ENCODE measurements at places on chromosomes 11 and 22.

GRCh38 chr11:108983636-108984420 is 319.0 kb downstream of the DDX10 start:
- DNase-seq: no peak

DNA sequence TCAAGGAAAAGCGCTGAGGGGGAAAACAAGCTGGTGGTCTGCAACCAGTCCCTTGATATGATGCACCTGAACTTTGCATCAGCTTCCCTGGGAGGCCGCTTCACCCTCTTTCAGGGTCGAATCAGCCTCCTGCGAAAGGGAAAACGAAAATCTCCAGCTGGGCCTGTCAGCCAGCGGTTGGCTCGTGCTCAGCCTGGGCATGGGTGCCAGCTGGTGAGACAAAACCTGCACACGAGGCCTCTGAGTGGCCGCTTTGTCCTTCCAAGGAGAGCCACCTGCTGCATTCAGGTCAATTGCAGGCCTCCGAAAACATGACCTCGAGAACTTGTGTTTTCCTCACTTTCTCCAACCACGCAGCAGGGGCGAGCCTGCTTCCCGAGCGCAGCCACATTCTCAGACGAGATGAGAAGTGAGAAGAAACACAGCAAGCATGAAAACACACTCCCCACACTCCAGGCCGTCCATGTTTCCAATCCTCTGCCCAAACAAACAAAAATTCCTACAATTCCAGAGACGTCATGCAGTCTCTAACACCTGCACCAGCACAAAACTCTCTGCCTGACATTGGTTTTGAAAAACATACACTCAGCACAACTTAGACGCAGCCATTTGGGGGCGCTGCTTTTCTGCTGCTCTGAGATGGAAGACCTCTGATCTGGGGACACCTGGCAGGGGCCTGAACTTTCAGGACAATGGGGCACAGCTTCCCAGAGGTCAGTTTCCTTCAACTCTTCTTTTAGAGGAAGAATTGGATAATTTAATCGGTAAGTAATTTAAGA is 77.1 kb downstream of the DHCR7 start:
- no peak for DNase-seq

DNA sequence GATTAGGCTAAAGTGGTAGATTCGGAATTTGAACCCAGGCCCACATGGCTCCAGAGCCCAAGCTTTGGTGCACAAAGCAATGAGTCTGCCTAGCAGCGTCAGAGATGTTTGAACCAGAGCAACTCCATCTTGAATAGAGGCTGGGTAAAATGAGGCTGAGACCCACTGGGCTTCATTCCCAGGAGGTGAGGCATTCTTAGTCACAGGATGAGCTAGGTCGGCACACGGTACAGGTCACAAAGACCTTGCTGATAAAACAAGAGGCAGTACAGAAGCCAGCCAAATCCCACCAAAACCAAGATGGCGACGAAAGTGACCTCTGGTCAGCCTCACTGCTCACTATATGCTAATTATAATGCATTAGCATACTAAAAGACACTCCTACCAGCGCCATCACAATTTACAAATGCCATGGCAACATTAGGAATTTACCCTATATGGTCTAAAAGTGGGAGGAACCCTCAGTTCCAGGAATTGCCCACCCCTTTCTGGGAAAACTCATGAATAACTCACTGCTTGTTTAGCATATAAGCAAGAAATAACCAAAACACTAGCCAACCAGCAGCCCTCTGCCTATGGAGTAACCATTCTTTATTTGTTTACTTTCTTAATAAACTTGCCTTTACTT is 40.3 kb upstream of the DAGLA start:
- DNase-seq: no peak

DNA sequence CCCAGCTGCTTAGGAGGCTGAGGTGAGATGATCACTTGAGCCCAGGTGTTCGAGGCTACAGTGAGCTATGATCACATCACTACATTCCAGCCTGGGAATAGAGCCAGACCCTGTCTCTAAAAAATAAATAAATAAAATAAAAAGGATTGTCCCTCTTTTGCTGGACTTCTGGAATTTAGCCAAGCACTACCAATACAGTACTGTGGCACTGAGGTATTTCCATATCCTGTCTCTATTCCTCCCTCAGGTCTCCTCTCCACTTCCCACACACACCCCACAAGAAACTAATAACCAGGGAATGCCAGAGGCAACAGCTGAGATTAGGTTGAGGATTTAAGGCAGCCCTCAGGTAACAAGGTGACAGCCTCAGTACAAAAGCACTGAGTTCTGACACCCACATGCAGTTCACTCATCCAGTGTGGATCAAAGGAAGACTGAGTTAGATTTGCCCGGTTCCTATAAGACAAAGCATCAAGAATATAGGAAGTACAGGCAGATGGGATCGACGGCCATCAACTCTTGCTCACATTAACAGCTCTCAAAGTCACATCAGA is 4.5 kb upstream of the PPP2R1B start:
- DNase-seq: no peak

GRCh38 chr11:132444911-132445310 is 1074.5 kb downstream of the NTM start:
- no peak for DNase-seq

DNA sequence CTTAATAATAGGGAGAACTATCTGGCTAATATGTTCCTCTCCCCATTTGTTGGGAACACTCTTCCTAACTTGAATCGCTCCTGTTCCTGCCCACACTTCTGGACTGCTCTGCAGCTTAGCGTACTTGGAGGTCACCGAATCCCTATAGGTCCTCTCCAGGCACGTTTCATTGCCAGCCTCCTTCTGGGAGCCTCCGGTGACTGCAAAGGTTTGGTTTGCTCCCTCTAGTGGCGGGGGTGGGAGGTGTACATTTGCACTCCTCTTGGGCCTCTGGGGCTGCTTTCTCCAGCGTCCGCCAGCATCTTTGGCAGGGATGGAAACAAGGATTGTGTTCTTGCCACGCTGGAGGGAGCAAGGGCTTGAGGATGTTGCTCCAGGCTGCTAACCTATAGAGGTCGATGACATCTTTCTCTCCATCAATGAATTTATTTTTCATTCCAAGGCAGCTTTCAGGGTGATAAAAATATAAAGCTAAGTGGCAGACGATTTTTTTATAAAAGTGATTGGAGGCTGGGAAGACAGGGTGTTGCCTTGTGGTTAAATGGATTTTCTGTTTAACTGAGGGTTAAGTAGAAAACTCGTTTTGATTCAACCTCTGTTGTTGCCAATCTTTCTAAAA is 48.7 kb downstream of the TSPAN18 start:
- peak; percentile 58 for DNase-seq

GRCh38 chr11:61917334-61918109 is at the start of gene RAB3IL1:
RAB3IL1 (minus strand) TSS chr11:61917566; CDS start chr11:61917367, 199 bp downstream.
- no peak for DNase-seq

Data from stimulated activated CD4-positive, alpha-beta T cell treated with anti-CD3 and anti-CD28 coated beads, Interleukin-4, amount 100 ng/mL, for 4 hours (primary cell).